ENCODE measurements at places on chromosomes 13 and 19.

GRCh38 chr13:113116871-113117271 is 5.7 kb upstream of the F10 start:
- DNase-seq = no peak

- no peak for DNase-seq
Measured at GRCh38 chr19:49349567-49349966, 12.6 kb downstream of the TEAD2 start.

DNA sequence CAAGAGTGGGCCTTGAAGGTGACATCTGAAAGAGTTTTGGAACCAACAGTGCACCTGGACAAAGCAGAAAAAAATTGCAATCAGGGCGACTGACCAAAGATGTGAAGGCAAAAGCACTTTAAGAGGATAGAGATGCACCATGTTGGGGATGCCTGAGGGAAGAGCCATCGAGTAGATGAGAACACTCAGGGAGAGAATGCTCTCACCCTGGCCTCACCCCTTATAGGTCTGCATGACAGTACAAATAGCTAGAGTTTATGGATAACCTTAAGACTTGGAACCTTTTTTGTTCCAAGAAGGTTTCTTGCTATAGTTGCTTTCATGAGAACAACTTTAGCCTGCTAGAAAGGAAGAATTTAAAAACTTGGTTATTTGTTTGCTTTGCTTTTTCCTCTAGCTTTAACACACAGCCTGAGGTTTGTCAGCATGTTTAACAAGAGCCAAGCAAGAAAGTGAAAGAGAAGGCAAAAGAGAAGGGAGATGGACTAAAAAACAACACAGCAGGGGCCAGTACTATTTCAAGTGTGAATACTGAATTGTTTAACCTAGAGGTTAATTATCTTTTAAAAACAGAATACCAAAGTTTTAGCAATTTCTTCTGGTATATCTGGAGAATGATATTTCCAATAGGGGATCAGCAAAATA is 418.9 kb downstream of the DIAPH3 start:
- DNase-seq = no peak

DNA sequence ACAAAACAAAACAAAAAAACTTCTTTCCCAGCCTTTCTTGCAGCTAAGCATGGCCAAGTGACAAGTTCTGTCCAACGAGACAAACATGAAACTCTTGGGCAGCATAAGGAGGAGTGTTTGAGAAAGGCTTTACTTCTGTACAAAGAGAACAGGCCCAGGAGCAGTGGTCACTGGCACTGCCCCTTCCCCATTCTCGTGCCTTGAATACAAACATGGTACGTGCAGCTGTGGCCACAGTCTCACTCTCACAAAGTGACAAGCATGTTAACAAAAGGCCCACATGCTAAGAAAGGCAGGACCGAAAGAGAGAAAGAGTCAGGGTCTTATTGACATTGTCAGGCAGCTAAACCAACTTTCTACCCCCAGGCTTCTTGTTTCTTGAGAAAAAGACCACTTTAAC is 19.8 kb upstream of the SLC25A30 start:
- DNase-seq = no peak

DNA sequence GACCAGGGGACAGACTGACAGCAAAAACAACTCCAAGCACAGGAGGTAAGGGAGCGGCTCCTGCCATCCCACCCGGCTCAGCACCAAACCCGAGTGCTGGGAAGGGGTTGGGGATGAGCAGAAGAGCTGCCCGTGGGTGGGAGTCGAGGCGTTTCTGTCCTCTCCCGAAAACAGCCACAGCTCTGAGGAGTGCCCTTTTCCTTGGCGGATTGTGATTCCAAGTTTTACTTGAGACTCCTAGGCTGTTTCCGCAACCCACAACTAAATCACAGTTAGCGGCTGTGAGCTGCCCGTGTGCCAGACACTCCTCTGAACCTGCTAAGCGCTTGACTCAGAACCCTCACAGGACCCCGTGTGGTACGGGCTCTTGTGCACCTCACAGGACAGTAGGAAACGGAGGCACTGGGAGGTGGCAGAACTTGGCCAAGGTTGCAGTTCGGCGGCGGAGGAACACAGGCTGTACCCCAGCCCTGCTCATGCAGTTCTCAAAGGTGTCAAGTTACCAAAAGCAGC is 21.4 kb downstream of the CFAP97D2 start:
- DNase-seq = no peak

Data from activated naive CD4-positive, alpha-beta T cell treated with Interleukin-2 at 50 U/mL for 16 hours (primary cell).